ENCODE measurements at places on chromosomes 6 and 20.
A peak's percentile ranks its signal among the peaks of the same experiment; 100 is the strongest.

GRCh38 chr6:315921-316752 is 23.9 kb downstream of the DUSP22 start:
- DNase-seq, result no peak

DNA sequence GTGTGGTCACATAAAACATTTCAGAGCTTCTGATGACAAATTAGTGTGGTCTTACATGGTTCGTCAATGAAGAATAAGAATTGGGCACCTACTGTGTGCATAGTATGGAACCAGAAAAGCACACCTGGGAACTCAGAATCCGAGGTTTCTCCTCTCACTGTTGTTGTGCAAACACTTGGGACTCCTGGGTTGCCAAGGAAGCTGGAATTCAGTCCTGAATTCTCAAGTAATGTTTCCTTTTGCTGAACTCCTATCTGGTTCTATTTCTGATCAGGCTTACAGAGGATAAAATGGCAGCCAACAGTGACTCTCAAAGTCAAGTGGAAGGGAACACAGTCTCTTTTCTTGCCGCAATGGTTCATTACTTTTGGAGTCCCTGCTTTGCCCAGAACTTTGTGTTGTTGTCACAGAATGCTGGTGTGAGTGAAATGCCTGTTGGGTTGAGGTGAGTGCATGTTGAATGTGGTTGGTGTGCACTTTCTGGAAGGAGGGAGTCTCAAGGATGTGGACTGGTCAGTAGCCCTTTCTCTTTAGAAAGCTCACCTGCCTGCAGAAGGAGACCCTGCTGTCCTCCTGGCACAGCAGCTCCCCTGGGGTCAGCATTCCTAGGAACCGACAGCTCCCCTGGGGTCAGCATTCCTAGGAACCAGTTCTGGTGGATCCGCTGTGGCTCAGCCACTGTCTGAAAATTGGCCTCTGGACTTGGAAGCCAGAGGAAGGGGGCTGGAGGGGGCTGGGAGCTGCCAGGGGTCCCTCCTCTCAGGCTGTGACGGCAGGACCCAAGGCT is 1.4 kb downstream of the UNC93A start:
- no peak for DNase-seq

- no peak for DNase-seq
Measured at GRCh38 chr6:14945461-14946185, 300.2 kb upstream of the JARID2 start.

DNA sequence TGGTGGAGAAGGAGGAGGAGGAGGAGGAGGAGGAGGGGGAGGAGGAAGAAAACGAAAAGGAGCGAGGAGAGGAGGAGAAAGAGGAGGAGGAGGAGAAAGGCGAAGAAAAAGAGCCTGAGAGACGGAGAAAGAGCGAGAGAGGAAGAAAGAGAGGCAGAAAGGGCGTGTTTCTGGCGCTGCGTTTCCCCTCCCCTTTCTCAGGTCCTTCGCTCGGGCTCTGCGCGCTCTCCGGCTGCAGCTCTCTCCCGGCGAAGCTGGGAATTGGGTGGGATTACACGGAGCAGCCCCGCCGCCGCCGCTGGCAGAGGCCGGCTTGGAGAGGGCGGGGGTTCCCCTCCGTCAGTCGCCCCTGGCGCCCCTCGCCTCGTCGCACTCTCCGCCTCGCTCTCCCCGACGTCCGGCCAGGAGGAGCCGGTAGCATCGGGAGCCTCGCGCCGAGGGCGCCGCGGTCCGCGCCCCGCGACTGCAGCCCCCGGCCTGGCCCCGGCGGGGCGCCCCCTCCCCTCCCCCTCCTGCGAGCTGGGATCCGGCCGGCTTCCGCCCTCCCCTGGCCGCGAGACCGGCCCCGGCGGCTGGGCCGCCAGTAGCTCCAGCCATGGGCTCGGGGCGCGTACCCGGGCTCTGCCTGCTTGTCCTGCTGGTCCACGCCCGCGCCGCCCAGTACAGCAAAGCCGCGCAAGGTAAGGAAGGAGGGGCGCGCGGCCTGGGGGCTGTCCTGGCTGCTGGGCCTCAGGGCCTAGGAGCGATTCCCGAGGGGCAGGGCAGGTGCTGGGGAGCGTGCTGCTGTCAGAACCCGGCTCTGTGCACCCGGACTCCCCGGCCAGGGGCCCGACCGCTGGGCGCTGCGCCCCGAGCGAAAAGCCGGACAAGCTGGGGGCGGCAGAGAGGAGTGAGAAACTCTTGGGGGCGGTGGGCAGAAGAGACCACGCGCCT is at the start of gene SCUBE3:
Gene SCUBE3 (plus strand): TSS at position 133 of the 933 bp plus-strand sequence. CDS start 463 bp downstream, at position 596.
- DNase-seq, result no peak

DNA sequence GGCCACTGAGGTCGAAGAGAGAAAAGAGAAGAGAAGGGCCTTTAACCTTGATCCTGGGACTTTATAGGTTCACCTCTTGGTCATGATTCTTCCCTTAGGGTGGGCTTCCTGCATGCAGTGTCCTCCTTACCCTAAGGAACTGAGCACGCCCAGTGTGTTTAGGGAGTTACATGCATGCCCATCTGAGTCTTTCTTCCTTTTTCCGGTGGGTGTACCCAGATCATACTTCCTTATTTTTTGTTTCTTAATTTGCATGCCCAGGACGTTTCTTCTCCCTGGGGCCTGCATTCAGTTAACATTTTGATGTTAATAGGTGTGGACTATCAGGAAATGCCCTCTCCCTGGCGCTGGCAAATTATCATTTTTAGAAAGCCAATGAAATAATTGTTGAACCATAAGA is 91.5 kb downstream of the HTR1B start:
- no peak for DNase-seq

- DNase-seq, result no peak
Measured at GRCh38 chr20:16167423-16168130, 405.7 kb downstream of the KIF16B start.

GRCh38 chr6:79604583-79605037 is 26.5 kb upstream of the SH3BGRL2 start:
- DNase-seq, result no peak

DNA sequence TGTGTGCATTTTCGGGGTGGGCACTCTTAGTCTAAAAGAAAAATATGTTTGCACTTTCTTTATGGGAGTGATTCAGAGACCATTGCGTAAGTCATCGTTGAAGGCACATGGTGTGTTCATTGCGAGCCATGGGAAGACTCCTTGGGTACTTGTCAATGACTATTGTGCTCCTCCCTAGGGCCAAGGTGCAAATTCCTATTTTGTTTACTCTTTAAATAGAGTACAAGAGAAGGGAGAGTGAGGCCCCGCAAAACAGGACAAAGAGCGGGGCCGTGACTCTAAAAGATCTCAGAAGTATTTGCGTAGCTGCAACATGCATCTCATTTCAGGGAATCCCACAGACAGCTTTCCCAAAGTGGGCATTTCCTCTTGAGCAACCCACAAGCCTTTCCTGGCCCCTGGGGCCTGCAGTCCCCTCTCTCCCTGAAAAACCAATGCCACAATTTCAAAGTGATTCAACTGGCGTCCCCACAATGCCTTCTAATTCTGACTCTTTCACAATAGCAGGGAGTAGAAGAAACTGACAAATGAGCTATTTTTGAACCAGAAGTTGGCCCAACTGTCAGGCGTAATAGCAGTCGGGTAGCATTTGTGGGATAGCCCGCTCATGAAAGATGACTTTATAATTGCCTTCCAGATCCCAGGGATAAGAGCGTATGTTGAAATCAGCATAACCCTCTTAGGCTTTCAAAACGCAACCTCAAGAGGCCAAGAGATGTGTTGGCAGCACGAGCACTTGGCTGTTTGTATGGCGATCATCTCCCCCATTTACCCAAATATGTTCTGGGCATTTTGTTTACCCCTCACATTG is 277.9 kb upstream of the BMP2 start:
- DNase-seq, result no peak

DNA sequence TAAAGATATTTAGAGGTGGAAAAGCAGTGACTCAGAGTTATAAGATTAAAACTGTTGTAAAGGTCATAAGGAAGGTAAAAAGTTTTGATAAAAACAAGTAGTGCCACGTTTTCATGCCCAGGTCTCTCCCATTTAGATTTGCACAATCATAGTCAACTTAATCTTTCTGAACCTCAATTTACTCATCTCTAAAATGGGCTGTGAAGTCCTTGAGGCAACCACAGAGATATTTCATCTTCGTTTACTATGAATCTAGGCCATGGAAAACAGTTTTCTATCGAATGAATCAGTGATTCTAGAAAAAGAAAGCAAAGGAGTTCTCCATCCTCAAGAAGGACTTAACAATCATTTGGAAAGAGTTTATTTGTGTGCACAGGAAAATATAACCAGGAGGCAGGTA is 190.2 kb downstream of the EDN1 start:
- DNase-seq, result no peak

DNA sequence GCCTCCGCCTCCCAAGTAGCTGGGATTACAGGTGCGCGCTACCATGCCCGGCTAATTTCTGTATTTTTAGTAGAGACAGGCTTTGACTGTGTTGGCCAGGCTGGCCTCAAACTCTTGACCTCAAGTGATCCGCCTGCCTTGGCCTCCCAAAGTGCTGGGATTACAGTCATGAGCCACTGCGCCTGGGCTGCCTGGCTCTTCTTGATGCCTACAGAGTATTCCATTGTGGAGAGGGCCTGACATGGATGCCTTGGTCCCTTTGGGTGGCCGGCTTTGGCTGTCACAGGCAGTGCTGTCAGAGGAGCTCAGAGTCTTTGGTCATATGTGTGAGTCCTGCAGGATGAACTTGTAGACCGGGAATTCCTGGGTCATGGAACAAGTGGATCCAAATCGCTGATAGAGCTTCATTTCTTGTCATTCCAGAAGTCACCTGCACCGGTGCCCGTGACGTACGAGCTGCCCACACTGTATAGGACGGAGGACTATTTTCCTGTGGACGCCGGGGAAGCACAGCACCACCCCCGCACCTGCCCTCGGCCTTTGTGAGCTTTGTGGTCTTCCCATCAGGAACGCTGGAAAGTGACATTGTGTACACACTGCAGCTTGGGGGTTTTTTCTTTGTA is 55.1 kb downstream of the ADNP start:
- no peak for DNase-seq

DNA sequence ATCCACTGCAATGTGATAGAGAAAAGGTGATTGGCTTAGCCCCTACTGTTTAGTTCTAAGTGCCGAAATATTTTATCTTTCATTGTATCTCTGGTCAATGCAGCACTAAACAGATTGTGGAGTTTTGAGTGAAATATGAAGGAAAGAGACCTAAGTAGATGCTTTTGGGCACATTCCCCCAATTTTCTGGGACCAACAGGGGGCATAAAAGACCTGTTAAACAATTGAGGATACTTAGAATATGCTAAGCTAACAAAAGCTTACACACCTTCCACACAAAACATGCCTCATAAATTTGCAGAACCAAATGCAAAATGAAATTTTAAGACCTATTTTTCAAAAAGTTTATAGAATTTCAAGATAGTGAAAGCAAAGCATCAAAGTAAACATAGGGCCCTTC is 746.9 kb downstream of the TBC1D32 start:
- DNase-seq, result no peak

GRCh38 chr20:57717797-57718196 is 8.0 kb upstream of the PMEPA1 start:
- no peak for DNase-seq

DNA sequence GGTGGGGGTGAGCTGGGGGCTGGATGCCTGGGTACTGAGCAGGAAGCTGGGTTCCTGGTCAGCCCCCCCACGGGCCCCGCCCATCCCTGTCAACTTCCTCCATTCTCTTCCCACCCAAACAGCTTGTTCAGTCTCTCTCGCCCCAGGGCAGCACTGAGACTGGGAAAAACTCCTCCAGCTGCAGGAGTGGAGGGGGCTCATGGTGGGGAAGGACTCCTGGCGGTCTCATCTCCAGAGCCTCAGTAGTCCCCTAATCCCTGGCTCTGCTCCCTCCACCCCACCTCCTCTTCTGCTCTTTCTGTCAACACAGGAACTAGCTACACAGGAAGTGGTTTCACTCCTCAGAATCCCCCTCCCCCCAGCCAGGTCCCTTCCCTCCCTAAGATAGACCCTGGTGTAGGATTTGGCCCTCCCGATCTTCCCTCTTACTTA is at the start of gene GPSM3:
Gene GPSM3 (minus strand): TSS at position 36 of the 432 bp plus-strand sequence. CDS start 130 bp downstream, outside the sequence.
- peak; percentile 70 for DNase-seq

- no peak for DNase-seq
Measured at GRCh38 chr6:139533573-139534471, 159.4 kb upstream of the CITED2 start.

GRCh38 chr20:33103556-33103955 is 24.1 kb downstream of the BPIFB4 start:
- DNase-seq, result no peak

DNA sequence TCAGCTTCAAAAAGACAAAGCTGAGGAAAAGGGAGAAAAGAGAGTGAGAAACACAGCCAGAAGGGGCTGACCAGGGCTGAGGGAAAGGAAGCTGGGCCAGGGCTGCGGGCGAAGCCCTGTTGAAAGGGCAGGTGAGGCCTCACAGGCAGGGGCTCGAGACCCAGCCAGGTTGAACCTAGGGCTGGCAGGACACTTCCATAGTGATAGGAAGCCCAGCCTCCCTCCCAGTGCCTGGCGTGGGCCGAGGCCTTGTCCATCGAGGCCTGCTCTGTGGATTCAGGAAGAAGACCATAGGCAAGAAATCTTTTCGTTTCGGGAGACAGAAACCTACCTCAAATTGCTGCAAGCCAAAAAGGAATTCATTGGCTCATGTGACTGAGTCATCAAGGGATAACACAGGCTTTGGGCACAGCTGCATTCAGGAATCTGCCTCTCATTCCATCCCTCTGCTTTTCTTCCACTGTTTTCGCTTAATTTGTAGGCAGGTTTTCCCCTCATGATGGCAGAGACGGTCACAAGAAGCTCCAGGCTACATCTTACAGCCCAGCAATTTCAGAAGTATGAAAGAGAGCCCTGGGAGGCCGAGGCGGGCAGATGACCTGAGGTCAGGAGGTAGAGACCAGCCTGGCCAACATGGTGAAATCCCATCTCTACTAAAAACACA is 311.1 kb upstream of the SULF2 start:
- DNase-seq, result no peak

GRCh38 chr6:92117800-92118199 is 1301.6 kb downstream of the EPHA7 start:
- no peak for DNase-seq

GRCh38 chr6:3390698-3391097 is 66.2 kb downstream of the SLC22A23 start:
- no peak for DNase-seq

GRCh38 chr20:51378171-51378928 is 164.2 kb downstream of the NFATC2 start:
- no peak for DNase-seq

All from stimulated activated CD8-positive, alpha-beta memory T cell treated with anti-CD3 and anti-CD28 coated beads, Interleukin-4, amount 100 ng/mL, for 48 hours (primary cell).